ENCODE measurements at places on chromosomes 4 and X. TPM values are rescaled to one million over a fixed set of nuclear protein-coding genes. Genes with fewer than 3 reads are reported as not detected.

- no peak for DNase-seq
Measured at GRCh38 chr4:159238631-159239030, 135.8 kb downstream of the RAPGEF2 start.

DNA sequence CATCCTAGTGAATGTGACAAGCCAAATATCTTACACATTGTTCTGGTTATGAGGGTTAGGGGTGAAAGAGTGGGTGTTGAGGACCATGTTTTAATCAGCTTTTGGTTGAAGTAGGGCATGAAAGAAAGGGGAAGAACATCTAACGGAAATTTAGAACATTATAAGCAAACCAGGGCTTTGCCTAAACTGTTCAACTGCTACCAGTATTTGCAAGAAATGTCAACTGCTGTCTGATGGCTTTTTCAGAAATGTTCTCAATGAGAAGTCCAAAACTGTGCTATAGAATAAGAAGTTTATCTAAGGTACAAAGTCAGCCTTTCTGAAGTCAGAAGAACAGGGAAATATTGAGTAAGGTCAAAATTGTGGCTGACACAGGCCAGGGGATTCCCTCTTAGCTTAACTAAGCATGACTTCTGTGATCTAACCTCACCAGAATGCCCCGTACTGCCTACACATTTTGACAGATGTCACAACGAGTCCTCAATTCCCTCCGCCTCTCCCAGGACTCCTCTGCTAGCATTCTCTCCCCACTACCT is 67.1 kb downstream of the DTHD1 start:
- no peak for DNase-seq

GRCh38 chrX:102976793-102977495 is 39.9 kb downstream of the RAB40AL start:
- no peak for DNase-seq

GRCh38 chrX:67338262-67338661 is 205.6 kb upstream of the AR start:
- no peak for DNase-seq

- no peak for DNase-seq
Measured at GRCh38 chr4:152162331-152162697, 373.6 kb downstream of the FBXW7 start.

- DNase-seq = no peak
Measured at GRCh38 chr4:71608678-71609071, 175.2 kb downstream of the GC start.

GRCh38 chr4:99645036-99645435 is 12.6 kb downstream of the C4orf54 start:
- no peak for DNase-seq

DNA sequence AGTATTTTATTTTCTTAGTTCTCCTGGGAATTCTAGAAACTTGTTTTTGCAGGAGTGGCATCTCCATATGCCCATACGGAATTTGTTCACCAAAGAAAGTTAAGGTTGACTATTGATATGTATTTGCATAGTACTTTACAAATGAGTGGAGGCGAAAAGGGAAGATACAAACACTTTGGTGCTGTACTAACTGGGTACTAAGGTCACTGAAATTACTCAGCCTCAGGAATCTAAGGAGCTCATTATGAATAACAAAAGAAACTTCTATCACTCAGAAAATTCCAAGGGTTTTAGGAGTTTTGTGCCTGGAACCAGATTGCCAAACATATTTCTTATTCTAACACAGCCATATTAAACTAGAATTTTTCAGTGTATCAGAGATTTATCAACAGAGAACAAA is 27.4 kb upstream of the TMPRSS11B start:
- DNase-seq = no peak

ARX gene
- not detected for total RNA-seq

DNA sequence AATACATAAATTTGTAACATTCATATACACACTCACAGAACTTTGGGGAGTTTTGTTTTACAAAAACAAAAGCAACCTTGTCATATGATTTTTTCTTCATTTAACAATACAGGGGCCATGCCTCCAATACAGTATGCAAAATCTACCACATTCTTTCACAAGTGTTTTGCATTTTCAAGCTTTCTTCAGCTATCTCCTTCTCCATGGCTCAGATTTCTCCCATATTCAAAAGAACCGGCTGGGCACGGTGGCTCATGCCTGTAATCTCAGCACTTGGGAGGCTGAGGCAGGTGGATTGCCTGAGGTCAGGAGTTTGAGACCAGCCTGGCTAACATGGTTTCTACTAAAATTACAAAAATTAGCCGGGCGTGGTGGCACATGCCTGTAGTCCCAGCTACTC is 4.1 kb downstream of the TEX13B start:
- DNase-seq = no peak

GRCh38 chr4:76952656-76953582 is 3.4 kb downstream of the SEPTIN11 start:
- DNase-seq = peak; percentile 39

DNA sequence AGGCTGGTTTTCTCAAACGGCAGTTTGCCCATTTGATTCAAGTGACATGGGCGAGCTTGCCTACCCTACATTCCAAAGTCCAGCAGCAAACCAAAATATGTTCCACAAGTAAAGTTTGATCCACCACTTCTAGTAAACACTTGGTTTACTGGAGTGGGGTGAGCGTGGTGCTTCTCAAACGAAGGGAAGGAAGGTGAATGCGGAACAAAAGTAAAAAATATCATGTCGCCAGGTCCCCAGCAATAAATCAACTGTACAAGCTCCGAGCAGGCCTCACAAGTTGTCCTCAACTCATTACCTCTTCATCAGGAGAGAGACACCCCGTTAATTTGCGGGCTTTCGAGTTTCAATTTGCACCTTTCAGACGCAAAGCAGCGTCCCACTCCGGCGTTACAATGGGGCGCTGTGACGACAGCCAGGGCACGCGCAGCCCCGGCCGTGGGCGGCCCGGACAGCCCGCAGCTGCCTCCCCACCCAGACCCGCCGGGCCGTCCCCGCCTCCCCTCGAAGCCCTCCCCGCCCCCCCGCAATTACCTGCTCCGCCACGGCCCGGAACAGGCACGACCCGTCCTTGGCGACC is 1.0 kb downstream of the OTUD4 start:
- peak; percentile 94 for DNase-seq

- DNase-seq = no peak
Measured at GRCh38 chr4:83281307-83281706, 3.3 kb downstream of the COQ2 start.

- no peak for DNase-seq
Measured at GRCh38 chrX:18725310-18725943, 18.0 kb downstream of the PPEF1 start.

DNA sequence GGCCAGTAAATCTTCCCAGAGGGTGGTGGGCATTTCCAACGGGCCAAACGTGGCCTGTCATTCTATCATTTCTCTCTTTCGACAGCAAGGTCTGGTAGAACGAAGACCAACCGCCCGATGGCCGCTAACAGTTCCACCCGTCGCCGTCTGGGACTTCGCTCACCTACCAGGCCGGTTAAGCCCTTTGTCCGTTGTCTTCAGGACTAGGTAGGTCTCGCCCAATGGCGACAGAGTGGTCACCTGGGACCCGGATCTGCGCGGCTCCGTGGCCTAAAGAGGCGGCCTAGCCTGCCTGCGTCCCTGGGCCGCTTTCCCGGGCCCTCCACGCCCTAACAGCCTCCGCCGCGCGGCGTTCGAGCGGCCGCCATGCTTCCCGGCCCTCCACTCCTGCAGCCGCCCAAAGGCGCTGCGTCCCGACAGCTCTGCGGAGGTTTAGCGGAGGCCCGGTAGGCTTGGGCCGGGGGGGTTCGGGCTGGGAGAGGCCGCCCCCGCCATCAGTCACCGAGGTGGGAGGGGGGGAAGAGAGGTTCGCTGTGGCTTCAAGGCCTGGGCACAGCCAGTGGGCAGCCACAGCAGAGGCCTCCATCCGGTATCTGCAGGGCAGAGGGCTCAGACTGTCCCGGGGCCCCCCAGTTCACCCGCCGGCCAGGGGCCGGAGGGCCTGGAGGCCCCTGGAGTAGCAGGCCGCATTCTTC is 194.0 kb upstream of the BRWD3 start:
- DNase-seq = no peak

DNA sequence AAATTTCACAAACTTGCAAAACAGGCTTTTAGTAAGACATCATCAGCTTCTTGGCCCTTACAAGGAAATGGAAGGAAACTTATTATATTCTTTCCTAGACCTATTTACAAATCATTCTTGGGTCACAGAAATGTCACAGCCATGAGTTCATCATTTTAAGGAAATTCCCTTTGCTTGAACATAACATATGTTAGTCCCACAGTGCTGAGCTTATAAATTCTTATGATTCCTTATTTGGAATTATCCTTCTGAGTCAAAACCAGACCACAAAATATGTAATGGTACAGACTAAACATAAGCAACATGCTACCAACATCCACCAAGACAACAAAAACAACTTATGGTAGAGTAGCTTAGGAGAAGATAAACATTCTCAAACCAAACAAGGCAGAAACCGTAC is 236.9 kb upstream of the CTSO start:
- no peak for DNase-seq

- DNase-seq = peak; percentile 93
Measured at GRCh38 chr4:6574747-6575502, at the start of gene MAN2B2. MAN2B2 (plus strand) TSS chr4:6575189; CDS start chr4:6575211, 22 bp downstream.

GAGE12J gene
- not detected for total RNA-seq

DNA sequence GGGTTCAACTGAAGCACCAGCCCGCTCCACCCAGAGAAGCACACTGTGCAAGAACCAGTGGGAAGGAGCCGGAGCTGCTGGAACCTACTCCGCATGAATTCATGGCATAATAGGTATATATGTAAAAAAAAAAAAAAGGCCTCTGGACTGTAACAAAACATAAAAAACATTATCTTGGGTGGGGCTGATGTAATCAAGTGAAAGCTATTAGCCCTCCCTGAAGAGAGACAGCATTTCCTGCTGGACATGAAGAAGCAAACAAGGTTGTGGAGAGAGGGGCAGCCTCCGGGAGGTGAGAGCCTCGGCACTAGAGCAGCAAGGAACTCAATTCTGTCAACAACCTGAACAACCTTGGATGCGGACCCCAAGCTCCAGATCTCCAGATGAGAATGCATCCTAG is 50.7 kb downstream of the PLAC1 start:
- no peak for DNase-seq

RIPPLY1 gene
- not detected for total RNA-seq

ZNF157 gene
- 0.52 TPM for total RNA-seq
